ENCODE measurements at places on chromosomes 3 and 15. TPM values are rescaled to one million over a fixed set of nuclear protein-coding genes. Genes with fewer than 3 reads are reported as not detected.

The TNNC1 gene
- 1.4 TPM for total RNA-seq

The SPATA12 gene
- total RNA-seq = 0.83 TPM

- DNase-seq = no peak
- no peak overlapping the region for H3K27ac ChIP-seq
- no peak overlapping the region for H3K4me3 ChIP-seq
These were observed 144.1 kb downstream of the ALDH1A2 start for GRCh38 chr15:57921371-57921770.

DNA sequence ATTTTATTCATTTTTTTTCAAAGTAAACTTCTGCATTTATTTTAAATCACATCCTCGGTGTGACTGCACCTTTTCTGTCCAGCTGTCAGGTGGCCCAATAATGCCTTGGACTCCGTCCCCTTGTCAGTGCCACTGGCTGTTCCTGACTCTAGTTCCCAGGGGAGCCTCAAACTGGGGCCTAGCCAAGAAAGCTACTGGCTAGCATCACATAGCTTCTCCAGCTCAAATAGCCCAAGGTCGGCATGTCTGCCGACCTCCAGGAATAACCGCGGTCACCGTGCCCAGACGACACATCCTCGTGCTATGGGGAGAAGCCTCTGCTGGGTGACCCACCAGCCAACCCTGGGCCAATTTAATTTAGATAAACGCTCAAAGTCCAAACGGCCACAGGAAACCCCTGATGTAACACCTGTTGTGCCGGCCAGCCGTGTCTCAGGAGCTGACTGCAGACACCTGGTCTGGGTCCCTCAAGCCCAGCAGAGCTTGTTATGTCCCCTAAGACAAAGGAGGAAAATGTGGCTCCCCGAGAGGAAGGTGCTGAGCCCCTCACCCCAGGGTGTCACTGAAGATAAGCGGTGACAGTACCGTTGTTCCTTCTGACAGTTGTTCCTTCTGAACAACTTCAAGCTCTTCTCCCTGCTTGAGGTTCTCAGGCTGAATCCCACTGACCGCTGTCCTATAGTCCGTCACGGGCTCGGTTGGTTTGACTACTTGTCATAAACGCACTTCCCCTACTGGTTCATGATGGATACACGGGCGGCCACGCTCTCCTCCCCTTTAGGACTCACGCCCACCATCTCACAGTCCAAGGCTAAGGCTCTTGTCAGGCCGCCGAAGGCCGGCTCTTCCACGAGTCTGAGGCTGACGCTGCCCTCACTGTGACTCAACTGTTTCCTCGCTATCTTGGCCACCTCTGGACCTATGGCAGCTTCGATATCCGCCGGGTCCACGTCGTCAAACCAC is 126.2 kb downstream of the KLF13 start:
- DNase-seq = no peak
- H3K27me3 ChIP-seq = no peaks in the 10 kb centered on the region
- H3K36me3 ChIP-seq = no peaks in the 10 kb centered on the region
- no peaks in the 10 kb centered on the region for H3K4me1 ChIP-seq
- no peak overlapping the region for H3K4me3 ChIP-seq
